Fibroblast of skin of back (primary cell): ENCODE measurements at places on chromosomes 5 and 9.

GRCh38 chr9:70494221-70494620 lies 79.8 kb upstream of the KLF9 start:
- DNase-seq: no peak

- no peak for DNase-seq
Observed at GRCh38 chr5:116898917-116899316, 324.3 kb upstream of the SEMA6A start.

- DNase-seq: no peak
Observed at GRCh38 chr5:136482206-136482605, 116.9 kb upstream of the TRPC7 start.

DNA sequence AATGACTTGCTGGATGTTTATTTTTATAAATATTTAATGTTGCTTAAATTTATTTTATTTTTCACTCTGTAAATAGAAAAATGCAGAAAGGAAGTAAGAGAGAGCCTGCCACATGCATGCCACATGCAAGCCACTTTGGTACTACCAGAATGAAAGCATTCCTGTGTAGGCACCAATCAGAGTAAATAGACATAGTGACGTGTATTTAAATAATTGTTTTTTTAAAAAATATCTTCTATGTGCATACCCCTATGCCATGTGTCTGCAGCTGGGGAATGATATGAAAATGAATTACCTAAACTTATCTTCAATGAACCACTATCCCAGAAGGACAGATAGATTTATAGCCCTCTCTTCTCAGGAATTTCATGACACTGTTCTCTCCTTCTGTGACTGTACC lies 651.5 kb upstream of the RIOK2 start:
- DNase-seq: no peak

GRCh38 chr5:105898183-105898582 lies 1772.6 kb downstream of the EFNA5 start:
- no peak for DNase-seq

DNA sequence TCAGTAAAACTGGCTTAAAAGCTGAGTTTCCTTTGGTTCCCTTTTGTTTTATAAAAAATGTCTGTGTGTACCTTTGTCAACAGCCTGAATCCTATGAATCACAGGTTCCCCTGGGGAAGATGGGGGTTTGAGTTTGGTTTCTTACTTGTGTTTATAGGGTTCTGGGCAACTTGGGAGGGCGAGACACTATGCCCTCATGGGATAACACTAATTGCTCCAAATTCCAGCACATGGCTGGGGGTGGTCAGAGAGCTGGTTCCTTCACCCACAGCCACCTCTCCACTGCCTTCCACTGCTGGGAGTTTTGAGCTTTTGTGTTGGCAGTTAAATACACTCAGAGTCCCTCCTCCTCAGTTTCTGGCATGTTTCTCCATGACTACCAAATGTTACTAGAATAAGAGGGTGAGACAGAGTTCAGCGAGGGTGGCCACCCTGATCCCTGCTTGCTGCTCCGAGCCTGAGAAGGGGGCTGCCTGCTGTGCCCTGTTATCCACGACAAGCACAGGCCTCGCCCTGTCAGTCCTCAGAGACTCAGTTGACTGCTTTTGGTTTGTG lies 83.0 kb upstream of the EPB41L4B start:
- peak; percentile 67 for DNase-seq

GRCh38 chr5:105874316-105874715 lies 1796.4 kb downstream of the EFNA5 start:
- DNase-seq: no peak

DNA sequence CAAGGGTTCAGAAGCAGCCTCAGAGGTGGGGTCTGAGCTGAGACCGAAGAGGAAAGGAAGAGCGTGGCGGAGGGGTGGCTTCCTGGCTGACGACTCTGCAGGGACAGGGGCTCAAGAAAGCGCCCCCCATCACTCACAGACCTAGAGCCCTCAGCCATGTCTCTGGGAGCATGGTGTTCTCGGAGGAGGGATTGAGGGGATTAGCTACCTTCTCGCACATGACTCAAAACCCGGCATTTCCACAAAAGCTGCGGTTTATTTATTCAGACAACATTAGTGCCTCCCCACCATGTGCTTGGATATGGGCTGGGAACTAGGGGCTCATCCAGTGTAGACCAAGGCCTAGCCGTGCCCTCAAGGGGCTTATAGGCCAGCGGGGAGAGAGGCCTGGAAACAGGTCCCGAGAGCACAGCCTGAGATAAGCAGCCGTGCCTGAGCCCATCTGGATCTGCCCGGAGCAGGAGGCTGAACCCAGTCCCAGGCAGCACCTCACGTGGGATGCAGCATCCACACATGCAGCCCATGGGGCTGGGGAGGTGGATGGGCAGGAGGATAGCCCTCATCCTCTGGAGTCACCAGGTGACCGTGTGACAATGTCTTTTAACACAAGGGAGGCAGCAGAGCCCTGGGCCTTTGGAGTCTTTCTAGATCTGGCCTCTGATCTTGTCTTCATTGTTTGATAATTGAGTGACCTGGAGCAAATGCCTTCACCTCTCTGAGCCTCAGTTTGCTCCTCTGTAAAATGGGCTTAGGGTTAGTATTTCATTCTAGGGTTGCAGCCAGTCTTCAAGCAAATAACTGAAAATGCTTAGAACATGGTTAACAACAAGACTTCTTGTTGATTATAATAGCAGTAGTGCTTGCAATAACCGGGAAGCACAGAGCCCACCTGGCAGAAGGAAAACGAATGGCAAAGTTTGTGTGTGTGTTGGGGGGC lies 878 bp upstream of the HMCN2 start:
- DNase-seq: no peak

GRCh38 chr9:129138476-129139232 lies 27.4 kb downstream of the PTPA start:
- DNase-seq: peak; percentile 75

- no peak for DNase-seq
Observed at GRCh38 chr5:76460104-76460503, 57.0 kb downstream of the IQGAP2 start.

DNA sequence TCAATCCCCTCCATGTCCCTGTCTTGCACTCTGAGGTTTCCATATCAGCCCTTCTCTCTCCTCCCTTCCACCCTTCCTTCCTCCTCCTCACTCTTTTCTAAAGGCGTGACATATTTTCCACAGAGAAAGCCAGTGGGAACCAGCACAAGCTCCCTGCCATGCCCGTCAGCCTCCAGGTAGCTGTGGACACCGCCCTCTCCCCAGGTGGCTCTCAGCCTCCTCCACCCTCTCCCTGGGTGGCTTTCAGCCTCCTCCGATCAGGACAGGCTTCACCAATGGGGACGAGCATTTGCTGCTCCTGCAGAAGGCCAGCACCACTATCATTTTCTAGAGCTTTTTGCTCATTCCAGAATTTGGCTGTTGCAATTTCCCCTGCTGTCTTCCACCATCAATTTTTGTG lies 236.6 kb downstream of the GADD45G start:
- DNase-seq: no peak

GRCh38 chr5:125357660-125358059 lies 611.2 kb upstream of the ZNF608 start:
- peak; percentile 44 for DNase-seq

DNA sequence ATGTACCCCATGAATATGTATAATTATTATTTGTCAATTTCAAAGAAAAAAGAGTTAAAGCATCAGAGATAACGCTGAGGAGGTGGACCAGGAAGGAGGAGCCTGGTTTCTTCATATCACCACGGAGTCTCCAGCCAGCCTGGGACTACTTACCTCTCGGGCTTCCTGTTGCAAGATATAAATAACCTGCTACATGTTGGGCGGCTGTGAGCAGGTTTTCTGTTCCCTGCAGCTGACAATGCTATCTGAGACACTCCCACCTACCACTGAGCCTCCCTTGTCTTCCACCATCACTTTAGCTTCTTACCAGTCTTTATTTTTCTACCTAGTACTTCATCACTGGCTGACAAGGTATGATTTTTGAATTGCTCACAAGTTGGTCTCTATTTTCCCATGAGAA lies 102.7 kb upstream of the CPEB4 start:
- no peak for DNase-seq

DNA sequence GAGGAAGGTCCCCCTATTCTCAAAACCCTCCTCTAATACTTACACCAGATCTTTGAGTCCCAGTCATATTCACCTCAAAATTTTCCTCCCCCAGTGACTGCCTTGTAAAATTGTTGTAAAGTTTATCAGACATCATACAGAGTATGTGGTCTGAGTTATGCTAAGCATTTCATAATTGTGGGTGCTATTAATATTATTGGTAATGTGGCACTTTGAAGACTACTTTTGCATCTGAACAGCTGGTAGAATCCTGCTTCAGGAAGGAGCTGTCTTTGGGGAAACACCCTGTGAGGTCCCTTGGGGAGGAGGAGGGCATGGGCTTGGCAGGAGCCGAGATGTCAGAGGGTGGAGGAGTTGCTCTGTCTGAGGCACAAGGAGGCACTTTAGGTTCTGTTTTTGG lies 164.9 kb upstream of the ZNF618 start:
- no peak for DNase-seq

GRCh38 chr9:134136118-134136995 lies 475 bp downstream of the WDR5 start:
- DNase-seq: no peak

GRCh38 chr5:123089914-123090660 lies 1.0 kb downstream of the PRDM6 start:
- DNase-seq: peak; percentile 46

DNA sequence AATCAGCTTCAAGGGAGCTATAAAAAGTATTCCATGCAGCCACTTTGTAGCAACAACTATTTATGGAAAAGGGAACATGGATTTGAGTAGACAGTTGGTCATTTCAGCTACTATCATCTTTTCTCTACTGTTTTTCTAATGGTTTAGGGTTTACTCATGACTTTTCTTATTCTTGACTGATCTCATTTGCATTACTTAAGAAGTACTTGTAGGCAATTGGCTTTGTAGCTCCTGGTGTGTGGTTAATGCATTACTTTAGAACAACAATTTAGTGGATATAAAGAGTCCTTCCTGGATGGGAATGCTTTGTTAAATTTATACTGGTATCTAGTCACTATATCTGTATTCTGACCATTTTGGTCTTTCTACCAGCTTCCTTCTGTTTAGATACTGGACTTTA lies 59.8 kb upstream of the NTRK2 start:
- no peak for DNase-seq

- DNase-seq: no peak
Observed at GRCh38 chr9:37995961-37996818, 72.8 kb downstream of the SHB start.

DNA sequence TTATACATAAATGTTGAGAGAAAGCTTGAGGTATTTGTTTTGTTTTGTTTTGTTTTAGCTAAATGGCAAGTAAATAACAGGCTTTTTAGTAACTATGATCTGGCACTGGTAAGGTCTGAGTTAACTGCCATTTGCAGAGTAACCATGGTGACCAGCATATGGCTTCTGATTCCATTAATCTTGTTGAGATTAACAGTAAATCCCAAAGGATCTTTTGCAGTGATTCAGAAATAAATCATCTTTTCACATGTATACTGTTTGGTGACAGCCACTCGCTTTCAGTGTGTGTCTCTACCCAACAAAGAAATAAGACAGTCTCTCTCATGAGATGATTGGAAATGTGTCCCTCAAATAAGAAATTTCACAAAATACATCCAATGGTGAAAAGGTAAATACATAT lies 235.6 kb downstream of the RAB3C start:
- DNase-seq: no peak

GRCh38 chr5:27472000-27472763 lies 433.8 kb upstream of the CDH9 start:
- DNase-seq: peak; percentile 28
